Stimulated activated CD8-positive, alpha-beta memory T cell treated with anti-CD3 and anti-CD28 coated beads, Interleukin-4, amount 100 ng/mL, for 1 hour (primary cell): ENCODE measurements at places on chromosomes 1 and 21.

GRCh38 chr1:112715264-112716053, at the start of gene PPM1J:
Gene PPM1J (minus strand): TSS chr1:112715332. CDS start chr1:112715301, 31 bp downstream.
- DNase-seq, result peak; percentile 93

- DNase-seq, result no peak
Measured at GRCh38 chr1:108211014-108211413, 10.9 kb upstream of the SLC25A24 start.

DNA sequence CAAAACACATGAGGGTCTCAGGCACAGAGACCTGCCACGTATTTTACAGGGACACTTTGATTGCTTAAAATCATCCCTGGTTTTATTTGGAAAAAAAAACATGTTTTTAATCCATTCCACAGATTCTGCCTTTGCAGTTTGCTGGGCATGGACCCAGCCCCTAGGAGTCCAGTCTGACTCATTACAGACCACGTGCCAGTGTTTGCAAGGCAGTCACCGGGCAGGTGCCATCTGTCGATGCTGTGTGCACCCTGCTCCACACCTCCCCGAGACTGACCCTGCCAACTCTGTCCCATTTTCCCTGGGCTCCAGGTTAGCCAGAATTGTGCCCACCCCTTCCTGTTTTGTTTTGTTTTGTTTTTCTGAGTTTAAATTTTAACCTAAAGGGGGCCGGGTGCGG, 148.4 kb upstream of the TMEM51 start:
- no peak for DNase-seq

DNA sequence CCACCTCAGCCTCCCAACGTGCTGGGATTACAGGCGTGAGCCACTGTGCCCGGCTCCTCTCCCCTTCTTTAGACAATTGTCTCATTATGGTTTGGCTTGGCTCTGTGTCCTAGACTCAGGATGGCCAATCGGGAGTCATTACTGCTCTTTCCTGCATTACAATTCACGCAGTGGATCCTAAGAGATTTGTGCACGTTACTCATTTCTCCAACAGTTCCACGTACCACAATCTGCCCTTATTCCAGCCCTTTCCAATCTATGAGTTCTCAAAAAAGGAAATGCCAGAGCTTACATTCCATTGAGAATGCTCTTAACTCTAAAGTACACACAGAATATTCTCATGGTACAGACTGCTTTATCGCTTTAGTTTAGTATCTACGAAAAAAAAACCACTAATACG, 357.0 kb downstream of the GPATCH2 start:
- DNase-seq, result no peak

DNA sequence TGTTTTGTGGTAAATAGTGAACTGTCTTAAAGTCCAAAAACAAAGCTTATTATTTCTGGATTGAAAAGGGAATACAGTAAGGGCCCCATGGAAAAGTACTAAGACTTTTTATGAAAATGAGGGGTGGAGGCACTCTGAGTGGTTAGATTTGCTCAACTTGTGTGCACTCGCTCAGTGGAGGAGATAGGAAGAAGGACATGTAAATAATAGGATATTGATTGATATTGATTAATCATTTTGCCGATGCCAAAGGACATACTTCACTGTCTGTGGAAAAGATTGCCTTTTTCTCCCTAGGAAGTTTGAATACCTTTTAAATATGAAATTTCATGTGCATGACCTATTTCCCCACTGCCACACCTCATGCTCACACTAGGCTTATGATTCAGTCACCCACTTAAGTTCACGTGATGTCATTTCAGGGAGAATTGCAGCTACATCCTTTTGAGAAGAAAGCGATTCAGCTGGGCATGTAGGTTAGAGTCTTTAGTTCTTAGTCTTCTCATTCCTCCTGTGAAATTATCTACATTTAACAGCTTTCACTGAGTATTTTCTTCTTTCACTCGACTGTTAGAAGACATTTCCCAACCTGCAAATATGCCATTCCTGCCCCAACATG, 5.0 kb downstream of the MTR start:
- no peak for DNase-seq

- DNase-seq, result no peak
Measured at GRCh38 chr1:4614371-4615137, 39.9 kb upstream of the AJAP1 start.

DNA sequence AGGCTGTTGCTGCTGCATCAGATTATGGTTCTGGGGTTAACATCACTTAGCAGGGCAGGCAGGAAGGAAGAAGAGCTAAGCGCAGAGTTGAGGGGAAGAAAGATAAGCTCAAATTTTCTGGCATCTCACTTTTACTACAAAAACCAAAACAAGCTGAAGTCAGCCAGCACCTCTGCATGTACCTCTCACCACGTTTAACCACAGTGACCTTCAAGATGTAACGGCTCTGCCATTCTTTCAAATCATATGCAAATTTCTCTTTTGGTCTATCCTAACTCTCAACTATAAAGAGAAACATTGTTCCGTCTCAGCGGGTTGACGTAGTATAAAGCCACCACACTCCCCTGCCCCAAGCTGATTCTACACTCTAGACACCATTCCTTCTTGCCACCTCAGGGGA, 154.4 kb downstream of the OMA1 start:
- DNase-seq, result no peak

GRCh38 chr1:204041803-204042505, 31.0 kb upstream of the SOX13 start:
- no peak for DNase-seq

- no peak for DNase-seq
Measured at GRCh38 chr1:186511761-186512637, 51.1 kb upstream of the PDC start.

GRCh38 chr1:207807690-207808321, 56.0 kb downstream of the CD46 start:
- DNase-seq, result no peak
